ENCODE measurements at places on chromosomes 5 and 9.

DNA sequence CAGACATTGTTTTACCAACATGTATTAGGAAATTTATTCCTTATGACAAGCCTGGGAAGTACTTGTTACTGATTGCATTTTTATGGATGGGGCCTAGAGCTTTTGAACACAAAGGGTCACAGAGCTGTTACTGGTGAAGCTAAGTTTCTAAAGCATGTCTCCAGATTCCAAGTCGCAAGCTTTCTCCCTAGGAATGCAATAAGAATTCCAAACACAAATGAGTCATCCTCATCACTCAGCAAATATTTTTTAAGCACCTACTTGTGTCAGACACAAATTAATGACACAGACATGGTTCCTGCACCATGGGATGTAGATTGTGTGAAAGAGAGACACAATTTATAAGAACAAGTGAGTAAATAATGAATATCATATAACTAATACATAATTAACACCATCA lies 11.0 kb upstream of the SH3RF2 start:
- peak; percentile 89 for DNase-seq

DNA sequence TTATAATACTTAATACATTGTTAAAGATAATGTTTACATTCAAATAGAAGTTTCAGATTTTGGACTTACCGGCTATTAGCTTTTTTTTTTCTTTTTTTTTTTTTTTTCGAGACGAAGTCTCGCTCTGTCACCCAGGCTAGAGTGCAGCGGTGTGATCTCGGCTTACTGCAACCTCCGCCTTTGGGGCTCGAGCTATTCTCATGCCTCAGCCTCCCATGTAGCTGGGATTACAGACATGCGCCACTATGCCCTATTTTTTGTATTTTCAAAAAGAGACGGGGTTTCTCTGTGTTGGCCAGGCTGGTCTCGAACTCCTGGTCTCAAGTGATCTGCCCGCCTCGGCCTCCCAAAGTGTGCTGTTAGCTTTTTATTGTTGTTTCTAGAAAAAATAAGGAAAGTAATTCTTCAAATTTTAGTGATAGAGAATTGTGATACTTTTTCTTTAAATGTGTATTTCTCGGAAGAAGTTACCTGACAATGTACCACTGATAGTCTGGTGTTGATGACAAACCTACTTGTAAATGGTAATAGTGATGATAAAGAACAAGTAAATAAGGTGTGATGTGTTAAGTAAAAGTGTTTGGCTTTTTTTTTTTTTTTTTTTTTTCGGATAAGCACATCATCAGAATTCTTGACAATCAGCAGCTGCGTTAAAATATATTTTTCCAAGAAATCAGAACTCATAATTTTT lies 2.7 kb downstream of the CDC42SE2 start:
- no peak for DNase-seq

DNA sequence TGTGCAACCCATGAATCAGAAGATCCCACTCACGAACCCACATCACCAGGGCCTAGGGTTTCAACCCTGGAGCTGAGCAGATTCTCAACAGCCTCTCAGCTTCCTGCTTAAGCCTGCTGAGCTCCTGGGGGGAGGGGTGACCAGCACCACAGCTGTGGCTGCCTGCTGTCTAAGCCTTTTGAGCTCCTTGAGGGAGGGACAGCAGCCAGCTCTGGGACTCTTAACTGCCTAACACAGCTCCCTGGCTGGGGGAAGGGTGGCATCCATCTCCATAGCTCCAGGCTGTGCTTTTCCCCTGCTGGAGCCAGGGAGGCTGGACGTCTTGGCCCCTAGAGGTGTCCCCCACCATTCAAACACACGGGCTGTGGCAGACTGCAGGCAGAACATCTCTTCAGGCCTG lies 250.3 kb downstream of the DMAC1 start:
- no peak for DNase-seq

GRCh38 chr5:116709082-116709481 lies 134.5 kb upstream of the SEMA6A start:
- no peak for DNase-seq

DNA sequence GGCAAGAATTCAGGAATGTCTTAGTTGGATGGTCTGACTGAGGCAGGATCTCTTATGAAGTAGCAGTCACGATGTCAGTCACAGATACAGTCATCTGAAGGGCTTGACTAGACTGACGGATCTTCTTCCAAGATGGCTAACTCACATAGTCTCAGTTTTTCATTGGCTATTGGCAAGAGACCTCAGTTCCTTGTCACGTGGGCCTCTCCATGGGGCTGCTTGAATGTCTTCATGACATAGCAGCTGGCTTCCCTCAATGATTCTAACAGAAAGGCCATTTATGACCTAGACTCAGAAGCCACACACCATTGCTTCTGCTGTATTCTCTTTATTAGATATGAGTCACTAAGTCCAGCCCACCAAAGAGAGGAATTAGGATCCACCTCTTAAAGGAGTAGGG lies 4.7 kb downstream of the APC start:
- DNase-seq, result no peak

- DNase-seq, result no peak
Measured at GRCh38 chr9:134157378-134157885, 6.9 kb downstream of the RNU6ATAC start.

DNA sequence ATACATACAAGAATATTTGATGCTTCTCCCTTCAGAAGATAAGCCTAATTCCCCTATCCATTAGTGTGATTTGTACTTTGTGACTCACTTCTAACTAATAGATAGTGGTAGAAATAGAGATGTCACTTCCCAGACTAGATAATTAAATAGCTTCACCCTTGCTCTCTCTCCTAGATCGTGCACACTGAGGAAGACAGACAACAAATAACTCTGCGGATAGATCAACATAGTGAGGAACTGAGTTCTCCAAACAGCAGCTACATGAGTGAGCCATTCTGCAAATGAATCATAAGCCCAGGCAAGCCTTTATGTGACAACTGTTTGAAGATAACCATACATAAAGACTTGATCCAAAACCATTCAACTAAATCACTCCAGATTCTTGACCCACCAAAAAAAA lies 1083.4 kb upstream of the C9orf72 start:
- no peak for DNase-seq

- DNase-seq, result no peak
Measured at GRCh38 chr5:17748201-17748600, 113.9 kb downstream of the TAF11L14 start.

GRCh38 chr9:112003538-112003937 lies 106.9 kb downstream of the UGCG start:
- no peak for DNase-seq

DNA sequence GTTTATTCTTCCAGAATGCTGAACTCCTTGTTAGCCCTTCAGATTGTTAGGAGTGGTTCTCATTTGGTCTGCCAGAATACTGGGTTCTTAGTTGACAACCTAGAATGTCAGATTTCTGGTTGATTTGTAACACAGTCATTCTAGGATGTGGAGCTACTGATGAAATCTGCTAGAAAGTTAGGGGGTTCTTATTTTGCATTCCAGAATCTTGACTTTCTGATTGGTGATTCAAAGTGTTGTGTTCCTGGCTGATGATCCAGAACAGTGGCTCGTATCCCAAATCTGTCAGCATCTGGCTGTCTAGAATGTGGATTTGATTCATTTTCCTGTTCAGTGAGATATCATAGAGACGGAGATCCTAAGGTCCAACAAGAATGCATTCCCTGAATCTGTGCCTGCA lies 21.9 kb downstream of the PTGS1 start:
- DNase-seq, result peak; percentile 56

DNA sequence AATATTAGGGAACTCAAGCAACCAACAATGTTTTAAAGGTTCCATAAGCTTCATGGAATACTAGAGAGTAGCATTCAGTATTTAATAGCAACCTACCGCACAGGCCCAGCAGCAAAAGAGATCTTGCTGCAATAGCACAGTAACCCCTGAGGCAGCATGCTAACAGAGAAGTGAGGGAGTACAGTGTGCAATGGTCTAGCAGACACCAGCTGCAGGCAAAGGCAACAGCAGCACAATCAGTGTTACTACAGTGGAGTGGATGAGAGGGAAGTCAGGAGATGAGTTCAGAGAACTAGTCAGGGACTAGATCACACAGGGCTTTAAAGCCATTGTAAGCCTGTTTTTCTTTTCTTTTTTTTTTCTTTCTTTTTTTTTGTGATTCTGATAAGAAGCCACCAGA lies 2.8 kb downstream of the TICAM2 start:
- DNase-seq, result peak; percentile 56

Measured in HCEC 1CT (cell line).